ENCODE measurements at places on chromosomes 1 and 21. TPM values are rescaled to one million over a fixed set of nuclear protein-coding genes. Genes with fewer than 3 reads are reported as not detected.

The TNFRSF8 gene
- total RNA-seq = 2.2 TPM

GRCh38 chr1:159921251-159921650 lies 4.1 kb downstream of the TAGLN2 start:
- H3K27me3 ChIP-seq = no peaks in the 10 kb centered on the region
- H3K4me3 ChIP-seq = peak overlapping the region; percentile 94
- DNase-seq = no peak
- peaks cover 21% of the 10 kb centered on the region for H3K4me1 ChIP-seq

The PAPPA2 gene
- total RNA-seq = 1.6 TPM

GRCh38 chr1:66276218-66276617 lies 257.7 kb upstream of the SGIP1 start:
- H3K4me1 ChIP-seq = peaks cover 6% of the 10 kb centered on the region
- no peak overlapping the region for H3K4me3 ChIP-seq
- no peak overlapping the region for H3K27ac ChIP-seq

The JAK1 gene
- 27.2 TPM for total RNA-seq

DNA sequence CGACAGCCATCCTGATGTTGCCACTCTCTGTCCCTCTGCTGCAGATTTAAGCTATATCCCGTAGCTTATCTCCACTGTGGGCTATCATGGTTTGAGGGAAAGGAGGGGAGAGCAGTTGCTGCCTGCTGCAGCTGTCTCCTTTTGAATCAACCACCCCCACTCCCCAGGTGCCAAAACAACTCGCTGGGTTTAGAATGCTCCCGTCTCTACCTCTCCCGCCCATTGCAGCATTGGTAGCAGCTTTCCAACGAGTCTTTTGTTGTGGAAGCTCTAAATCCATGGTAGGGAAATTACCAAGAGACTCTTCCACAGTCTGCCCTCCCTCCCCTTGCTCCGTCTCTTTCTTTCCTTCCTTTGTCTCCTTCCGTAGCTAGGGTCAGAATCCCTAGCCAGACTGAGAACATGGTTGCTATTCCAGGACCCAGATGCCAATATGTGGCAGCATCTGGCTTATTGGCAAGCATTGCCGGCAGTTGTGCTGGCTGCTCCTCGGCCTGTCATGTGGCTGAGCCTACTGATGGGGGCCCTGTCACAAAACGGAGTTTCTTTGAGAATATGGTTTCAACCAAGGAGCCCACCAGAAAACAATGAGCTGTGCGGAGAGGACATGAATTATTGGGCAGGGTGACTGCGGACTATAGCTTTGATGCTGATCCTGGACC lies 230.7 kb downstream of the RPS6KC1 start:
- H3K36me3 ChIP-seq = no peaks in the 10 kb centered on the region
- peak overlapping the region; percentile 7 for H3K4me3 ChIP-seq
- DNase-seq = peak; percentile 68
- H3K27me3 ChIP-seq = no peaks in the 10 kb centered on the region
- peaks cover 7% of the 10 kb centered on the region for H3K4me1 ChIP-seq

The OR2L2 gene
- not detected for total RNA-seq

DNA sequence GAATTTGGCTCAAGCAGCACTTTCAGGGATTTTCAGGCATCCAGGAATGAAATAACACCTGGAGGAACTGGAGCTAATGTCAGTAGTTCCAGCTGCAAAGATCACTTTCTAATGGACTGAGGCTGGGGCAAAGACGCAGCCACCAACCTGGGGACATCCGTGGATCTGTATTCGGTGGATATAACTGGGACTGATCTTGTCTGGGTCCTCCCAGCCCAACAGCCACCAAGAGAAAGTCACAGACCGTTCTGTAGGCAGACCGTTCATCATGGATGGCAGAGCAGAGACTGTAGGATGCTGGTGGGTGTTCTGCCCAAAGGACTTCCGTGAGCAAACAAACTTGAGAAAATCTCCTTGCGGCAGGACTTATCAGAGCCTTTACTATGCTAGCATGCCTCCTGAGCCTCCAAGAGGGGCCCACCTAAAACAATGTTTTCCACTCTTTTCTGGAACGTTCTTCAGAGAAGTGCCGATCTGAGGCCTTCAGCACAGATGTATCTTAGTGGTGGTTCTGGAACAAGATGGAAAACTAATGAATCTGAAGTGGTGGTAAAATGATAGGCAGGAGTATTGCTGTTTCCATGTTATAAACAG lies 86.1 kb upstream of the KLHDC7A start:
- no peaks in the 10 kb centered on the region for H3K27me3 ChIP-seq
- DNase-seq = no peak
- H3K4me1 ChIP-seq = peaks cover 12% of the 10 kb centered on the region
- no peak overlapping the region for H3K4me3 ChIP-seq
- H3K36me3 ChIP-seq = no peaks in the 10 kb centered on the region
- no peak overlapping the region for H3K27ac ChIP-seq

- no peak overlapping the region for H3K4me3 ChIP-seq
- H3K4me1 ChIP-seq = no peaks in the 10 kb centered on the region
- H3K27ac ChIP-seq = no peak overlapping the region
- H3K36me3 ChIP-seq = no peaks in the 10 kb centered on the region
- H3K27me3 ChIP-seq = no peaks in the 10 kb centered on the region
- DNase-seq = no peak
Observed at GRCh38 chr1:106646816-106647215, 409.7 kb upstream of the PRMT6 start.

DNA sequence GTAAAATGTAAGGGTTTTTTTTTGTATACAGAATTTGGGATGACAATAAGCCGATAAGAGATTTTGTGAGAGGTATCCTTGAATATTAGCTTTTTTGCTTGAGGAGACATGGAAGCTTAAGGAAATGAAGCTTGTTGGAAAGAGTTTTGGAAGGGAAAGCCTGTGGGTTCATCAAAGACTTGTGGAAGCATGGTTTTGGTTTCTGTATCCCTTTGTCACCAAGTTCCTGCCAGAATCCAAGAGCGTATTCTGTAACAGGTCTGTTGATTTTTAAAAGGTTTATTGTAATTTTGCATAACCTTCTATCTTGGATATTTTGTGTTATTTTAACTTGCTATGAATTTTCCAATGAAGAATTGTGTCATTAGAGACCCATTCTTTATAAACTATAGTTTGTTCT lies 38.1 kb downstream of the TMED5 start:
- H3K36me3 ChIP-seq = peaks cover 49% of the 10 kb centered on the region
- no peaks in the 10 kb centered on the region for H3K27me3 ChIP-seq
- no peak overlapping the region for H3K4me3 ChIP-seq
- H3K4me1 ChIP-seq = no peaks in the 10 kb centered on the region
- no peak for DNase-seq

The TMCO1 gene
- 79.6 TPM for total RNA-seq

DNA sequence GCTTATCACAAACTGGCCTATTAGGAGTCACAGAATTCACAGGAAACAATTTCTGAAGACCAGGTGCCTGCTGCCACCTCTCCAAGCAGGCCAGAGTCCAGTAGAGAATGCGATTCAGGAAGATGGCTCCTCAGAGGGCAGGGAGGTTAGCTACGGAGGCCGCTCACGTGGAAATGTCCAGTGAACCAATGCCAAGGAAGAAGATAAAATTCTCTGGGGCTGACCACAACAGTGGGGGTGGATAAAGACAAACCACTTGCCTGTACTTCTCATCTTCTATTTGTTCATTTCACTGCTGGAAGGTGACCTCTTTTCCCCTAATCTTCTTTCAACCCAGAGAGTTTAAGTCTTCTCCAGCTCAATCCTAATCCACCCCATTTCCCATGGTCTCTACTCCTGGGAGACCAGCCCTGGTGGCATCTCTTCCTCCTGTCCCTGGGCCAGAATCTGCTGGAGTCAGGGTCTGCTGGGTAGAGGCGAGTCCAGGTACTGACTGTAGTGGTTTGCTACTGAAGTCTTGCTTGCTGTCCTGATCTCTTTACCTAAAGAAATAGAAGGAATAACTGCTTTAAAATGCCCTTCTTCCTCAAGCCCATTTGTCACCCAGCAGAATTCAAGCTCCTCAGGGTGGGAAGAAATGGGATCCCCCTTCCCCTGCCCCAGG lies 3.2 kb downstream of the PSRC1 start:
- peaks cover 21% of the 10 kb centered on the region for H3K36me3 ChIP-seq
- H3K4me3 ChIP-seq = no peak overlapping the region
- DNase-seq = no peak
- H3K27me3 ChIP-seq = no peaks in the 10 kb centered on the region
- peaks cover 8% of the 10 kb centered on the region for H3K4me1 ChIP-seq

The F3 gene
- 27.6 TPM for total RNA-seq

DNA sequence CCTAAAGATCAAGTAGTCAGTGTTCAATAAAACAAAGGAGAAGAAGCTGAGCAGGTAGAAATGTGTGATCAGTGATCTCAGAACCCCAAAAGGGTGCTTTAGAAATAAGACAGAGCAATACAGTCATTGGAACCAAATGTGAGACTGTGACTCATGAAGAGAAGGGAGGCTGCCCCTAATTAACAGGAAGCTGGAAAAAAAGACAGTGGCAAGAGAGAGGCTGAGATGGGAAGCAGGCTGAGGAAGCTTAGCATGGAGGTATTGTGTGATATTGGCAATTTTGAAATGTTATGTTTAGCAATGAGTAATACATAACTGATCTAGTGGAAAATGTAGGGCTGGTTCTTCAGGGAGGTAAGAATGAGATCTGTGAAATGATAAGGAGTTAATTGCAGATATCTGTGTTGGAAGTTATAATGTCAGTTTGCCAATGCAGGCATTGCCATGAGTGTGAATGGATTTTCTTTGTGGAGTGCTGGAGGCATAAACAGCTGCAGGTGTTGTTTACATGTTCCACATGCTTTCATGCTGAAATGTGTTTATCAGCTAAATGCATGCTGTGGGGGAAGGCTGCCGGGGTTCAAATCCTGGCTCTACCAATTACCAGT lies 90.6 kb upstream of the CACNA1E start:
- no peaks in the 10 kb centered on the region for H3K4me1 ChIP-seq
- no peak overlapping the region for H3K27ac ChIP-seq
- H3K36me3 ChIP-seq = no peaks in the 10 kb centered on the region
- peaks cover 4% of the 10 kb centered on the region for H3K27me3 ChIP-seq

GRCh38 chr1:109818988-109819764 lies 55.5 kb upstream of the EPS8L3 start:
- H3K27me3 ChIP-seq = no peaks in the 10 kb centered on the region
- no peak overlapping the region for H3K4me3 ChIP-seq
- no peak overlapping the region for H3K27ac ChIP-seq
- H3K36me3 ChIP-seq = no peaks in the 10 kb centered on the region
- peak; percentile 40 for DNase-seq

GRCh38 chr1:167270349-167271092 lies 49.8 kb downstream of the POU2F1 start:
- no peak overlapping the region for H3K4me3 ChIP-seq
- no peaks in the 10 kb centered on the region for H3K4me1 ChIP-seq
- no peak overlapping the region for H3K27ac ChIP-seq
- no peaks in the 10 kb centered on the region for H3K36me3 ChIP-seq
- no peak for DNase-seq
- no peaks in the 10 kb centered on the region for H3K27me3 ChIP-seq

- H3K27me3 ChIP-seq = peaks cover 32% of the 10 kb centered on the region
- no peak overlapping the region for H3K27ac ChIP-seq
- H3K36me3 ChIP-seq = no peaks in the 10 kb centered on the region
- peaks cover 11% of the 10 kb centered on the region for H3K4me1 ChIP-seq
- no peak overlapping the region for H3K4me3 ChIP-seq
Observed at GRCh38 chr1:22139817-22140216, 3.1 kb downstream of the WNT4 start.

- H3K36me3 ChIP-seq = no peaks in the 10 kb centered on the region
- no peak overlapping the region for H3K4me3 ChIP-seq
- H3K4me1 ChIP-seq = no peaks in the 10 kb centered on the region
Observed at GRCh38 chr1:76224752-76225151, 150.2 kb downstream of the ST6GALNAC3 start.

The PFKFB2 gene
- 7.8 TPM for total RNA-seq

The DISC1 gene
- total RNA-seq = 9.4 TPM

DNA sequence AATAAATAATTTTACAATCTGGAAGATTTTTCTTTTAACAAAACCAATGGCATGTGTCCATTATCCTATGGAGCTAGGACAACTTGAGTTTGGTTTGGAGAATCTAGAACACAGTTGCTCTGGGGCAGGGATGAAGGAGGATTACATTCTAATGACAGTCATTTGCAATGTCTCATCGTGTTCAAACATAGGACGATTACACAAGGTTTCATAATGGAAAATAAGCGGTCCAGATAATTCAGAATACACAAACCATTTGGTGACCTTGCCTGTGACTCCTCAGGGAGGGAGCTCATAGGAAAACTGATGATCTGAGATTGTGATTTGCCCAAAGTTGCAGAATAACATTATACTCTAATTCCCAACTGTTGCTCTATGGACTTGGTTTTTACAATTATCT lies 27.6 kb upstream of the RGL1 start:
- H3K27me3 ChIP-seq = peaks cover 4% of the 10 kb centered on the region
- no peak overlapping the region for H3K27ac ChIP-seq
- DNase-seq = no peak
- H3K36me3 ChIP-seq = no peaks in the 10 kb centered on the region
- no peaks in the 10 kb centered on the region for H3K4me1 ChIP-seq

DNA sequence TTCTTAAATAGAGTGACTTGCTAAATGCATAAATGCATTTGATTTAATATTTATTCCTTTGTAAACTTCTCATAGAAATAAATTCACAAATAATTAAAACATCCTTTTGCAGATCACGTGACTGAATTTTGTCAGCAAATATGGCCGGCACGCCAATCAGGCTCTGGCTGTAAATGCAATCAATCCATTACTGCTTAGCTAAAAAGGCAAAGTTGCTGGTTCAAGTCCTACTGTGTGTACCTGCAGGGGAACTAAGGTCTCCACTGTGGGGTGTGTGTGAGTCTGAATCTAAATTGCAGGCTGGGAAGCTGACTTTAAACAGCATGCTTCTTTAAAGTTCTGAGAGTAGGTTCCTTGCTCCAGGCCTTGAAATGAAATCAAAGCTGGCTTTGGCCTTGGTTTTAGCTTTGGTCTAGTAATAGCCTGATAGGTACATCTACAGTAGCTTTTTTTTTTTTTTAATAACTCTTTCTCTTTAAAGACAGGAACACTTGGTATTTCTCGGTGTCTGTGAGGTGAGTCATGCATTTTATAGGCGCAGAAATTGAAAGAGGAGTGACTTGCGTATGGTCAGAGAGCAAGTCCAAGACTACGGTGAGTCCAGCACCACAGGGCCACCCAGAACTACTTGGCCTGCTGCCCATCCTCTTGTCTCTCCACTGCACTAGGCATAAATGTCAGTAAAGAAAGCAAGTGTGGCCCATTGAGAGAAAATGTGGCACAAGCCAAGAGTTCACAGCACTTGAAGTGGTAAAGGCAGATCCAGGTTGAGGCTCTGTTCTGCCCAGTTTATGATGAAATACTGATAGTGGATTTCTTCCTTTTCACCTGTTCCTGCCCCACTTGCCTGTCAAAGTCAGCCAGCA lies 36.2 kb upstream of the LYST start:
- no peak for DNase-seq
- no peak overlapping the region for H3K4me3 ChIP-seq
- no peaks in the 10 kb centered on the region for H3K36me3 ChIP-seq
- no peaks in the 10 kb centered on the region for H3K4me1 ChIP-seq

The TRIM58 gene
- total RNA-seq = 1.7 TPM

- H3K4me1 ChIP-seq = no peaks in the 10 kb centered on the region
- no peaks in the 10 kb centered on the region for H3K27me3 ChIP-seq
- no peak overlapping the region for H3K4me3 ChIP-seq
- no peak for DNase-seq
- H3K27ac ChIP-seq = no peak overlapping the region
Observed at GRCh38 chr1:237016626-237017025, 12.4 kb upstream of the MT1HL1 start.

The ATP6V1G3 gene
- 1.3 TPM for total RNA-seq

Measured in endodermal cell (in vitro differentiated cells).